ENCODE measurements at places on chromosomes 6 and 20. TPM values are rescaled to one million over a fixed set of nuclear protein-coding genes. Genes with fewer than 3 reads are reported as not detected.
A peak's percentile ranks its signal among the peaks of the same experiment; 100 is the strongest.

The VSX1 gene
- not detected for total RNA-seq

- peak; percentile 11 for DNase-seq
Observed at GRCh38 chr6:79684876-79685275, 53.7 kb downstream of the SH3BGRL2 start.

GRCh38 chr20:14726591-14726990 is 389.2 kb upstream of the FLRT3 start:
- no peak for DNase-seq

- peak; percentile 88 for DNase-seq
Observed at GRCh38 chr6:157460182-157460999, 79.4 kb downstream of the ZDHHC14 start.

Measured in dermis blood vessel endothelial cell (primary cell).